ENCODE measurements at places on chromosomes 5 and 9. TPM values are rescaled to one million over a fixed set of nuclear protein-coding genes. Genes with fewer than 3 reads are reported as not detected.

The KCNV2 gene
- total RNA-seq, result not detected

The IFNK gene
- not detected for total RNA-seq

The EPB41L4B gene
- 38.0 TPM for total RNA-seq

The ENDOG gene
- total RNA-seq, result 29.9 TPM

Measured in omental fat pad (tissue), 4 donors.